ENCODE measurements at places on chromosomes 12 and 14.

- peak overlapping the region; percentile 91 for H3K27ac ChIP-seq
- DNase-seq: peak; percentile 69
- no peaks in the 10 kb centered on the region for H3K36me3 ChIP-seq
- H3K27me3 ChIP-seq: no peaks in the 10 kb centered on the region
These were observed 413.7 kb downstream of the PCNX1 start for GRCh38 chr14:71320734-71321573.

DNA sequence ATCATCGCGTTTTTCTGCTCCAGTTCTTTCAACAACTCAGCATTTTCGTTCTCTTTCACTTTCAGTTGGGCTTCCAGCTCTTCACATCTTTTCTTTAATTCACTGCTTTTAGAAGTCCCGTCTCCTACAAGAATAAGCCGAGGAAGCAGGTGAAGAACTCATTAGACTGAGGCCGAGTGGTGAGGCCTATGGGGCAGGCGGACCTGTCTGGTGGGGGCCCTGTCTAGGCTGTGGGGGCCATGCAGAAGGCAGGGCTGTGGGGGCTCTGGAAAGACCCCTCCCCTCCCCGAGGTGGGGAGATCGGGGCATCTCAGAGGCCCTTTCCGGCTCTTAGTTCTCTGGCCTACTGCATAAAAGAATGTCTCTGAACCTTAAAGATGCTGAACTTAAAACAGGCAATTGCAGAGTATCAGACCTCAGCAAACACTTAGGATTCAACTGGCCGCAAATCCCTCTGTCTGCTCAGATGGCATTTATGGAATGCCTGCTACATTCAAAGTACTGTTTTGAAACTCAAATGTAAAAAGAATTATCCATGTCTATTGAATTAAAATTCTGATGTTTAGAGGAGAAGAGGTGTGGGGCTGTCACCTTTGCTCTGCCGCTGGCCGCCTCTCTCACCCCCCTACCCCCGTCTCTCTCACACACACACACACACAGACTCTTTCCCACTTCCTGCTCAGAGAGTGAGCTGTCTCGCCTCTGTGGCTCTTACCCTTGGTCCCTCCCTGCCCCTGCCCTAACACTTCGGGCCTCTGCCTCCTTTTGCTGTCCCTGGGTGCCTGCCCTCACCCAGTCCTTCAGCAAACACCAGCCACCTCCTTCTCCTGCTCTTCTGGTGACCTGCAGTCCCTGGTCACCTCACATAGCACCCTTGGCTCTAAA is 34.7 kb downstream of the CCDC92 start:
- no peaks in the 10 kb centered on the region for H3K27me3 ChIP-seq
- no peak overlapping the region for H3K27ac ChIP-seq
- H3K4me3 ChIP-seq: no peak overlapping the region
- peak; percentile 17 for DNase-seq
- H3K36me3 ChIP-seq: peaks cover 43% of the 10 kb centered on the region

DNA sequence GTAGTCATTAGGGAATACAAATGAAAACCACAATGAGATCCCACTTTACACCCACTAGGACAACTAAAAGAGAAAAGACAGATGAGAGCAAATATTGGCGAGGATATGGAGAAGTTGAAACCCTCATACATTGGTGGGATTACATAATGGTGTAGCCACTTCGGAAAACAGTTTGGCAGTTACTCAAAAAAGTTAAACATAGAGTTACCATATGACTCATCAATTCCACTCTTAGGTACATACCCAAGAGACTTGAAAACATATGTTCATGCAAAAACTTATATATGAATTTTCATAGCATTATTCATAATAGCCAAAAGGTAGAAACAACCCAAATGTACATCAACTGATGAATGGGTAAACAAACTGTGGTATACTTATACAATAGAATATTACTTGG is 27.1 kb downstream of the ALDH1L2 start:
- no peak overlapping the region for H3K27ac ChIP-seq
- no peak overlapping the region for H3K4me3 ChIP-seq
- H3K4me1 ChIP-seq: no peaks in the 10 kb centered on the region
- DNase-seq: no peak
- peaks cover 37% of the 10 kb centered on the region for H3K36me3 ChIP-seq
- no peaks in the 10 kb centered on the region for H3K27me3 ChIP-seq

- no peak overlapping the region for H3K4me3 ChIP-seq
- H3K4me1 ChIP-seq: no peaks in the 10 kb centered on the region
- DNase-seq: no peak
- H3K36me3 ChIP-seq: no peaks in the 10 kb centered on the region
These were observed 815 bp downstream of the DEGS2 start for GRCh38 chr14:100158566-100159093.

- no peaks in the 10 kb centered on the region for H3K36me3 ChIP-seq
- H3K27ac ChIP-seq: no peak overlapping the region
- H3K4me3 ChIP-seq: no peak overlapping the region
- H3K4me1 ChIP-seq: peaks cover 11% of the 10 kb centered on the region
- no peak for DNase-seq
These were observed 79.6 kb downstream of the ITPK1 start for GRCh38 chr14:93035917-93036651.

DNA sequence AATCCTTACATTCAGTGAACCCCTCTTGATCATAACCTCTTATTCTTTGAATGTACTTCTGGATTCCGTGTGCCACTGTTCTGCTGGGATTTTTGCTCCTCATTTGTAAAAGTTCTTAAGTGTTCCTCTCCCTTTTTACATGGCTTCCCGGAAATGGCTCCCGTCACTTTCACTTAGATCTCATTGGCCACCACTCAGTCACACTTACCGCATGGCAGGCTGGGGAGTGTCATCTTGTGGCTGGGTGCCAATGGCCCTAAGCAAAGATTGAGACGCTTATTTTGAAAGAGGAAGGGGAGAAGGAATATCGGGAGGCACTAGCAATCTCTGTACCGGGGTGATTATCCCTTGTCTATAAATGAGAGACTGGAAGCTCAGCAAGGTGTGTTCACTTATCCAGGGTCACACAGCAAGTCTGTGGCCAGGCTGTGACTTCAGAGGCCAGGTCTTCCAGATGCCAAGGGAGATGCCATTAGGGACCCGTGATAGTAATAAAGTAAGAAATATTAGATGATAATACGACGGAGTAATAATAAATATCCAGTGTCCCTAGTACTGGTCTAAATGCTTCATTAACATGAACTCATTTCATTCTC is 68.8 kb downstream of the RNFT2 start:
- no peaks in the 10 kb centered on the region for H3K36me3 ChIP-seq
- no peak overlapping the region for H3K4me3 ChIP-seq
- H3K4me1 ChIP-seq: no peaks in the 10 kb centered on the region
- H3K27me3 ChIP-seq: no peaks in the 10 kb centered on the region
- peak; percentile 22 for DNase-seq

GRCh38 chr12:107584563-107584962 is 101.0 kb upstream of the PWP1 start:
- DNase-seq: no peak
- no peak overlapping the region for H3K27ac ChIP-seq
- no peaks in the 10 kb centered on the region for H3K27me3 ChIP-seq
- H3K4me3 ChIP-seq: no peak overlapping the region
- no peaks in the 10 kb centered on the region for H3K36me3 ChIP-seq
- H3K4me1 ChIP-seq: no peaks in the 10 kb centered on the region
